ENCODE measurements at places on chromosomes 12 and 14.

GRCh38 chr12:68958322-68958721 is 25.4 kb upstream of the CPM start:
- DNase-seq = no peak

DNA sequence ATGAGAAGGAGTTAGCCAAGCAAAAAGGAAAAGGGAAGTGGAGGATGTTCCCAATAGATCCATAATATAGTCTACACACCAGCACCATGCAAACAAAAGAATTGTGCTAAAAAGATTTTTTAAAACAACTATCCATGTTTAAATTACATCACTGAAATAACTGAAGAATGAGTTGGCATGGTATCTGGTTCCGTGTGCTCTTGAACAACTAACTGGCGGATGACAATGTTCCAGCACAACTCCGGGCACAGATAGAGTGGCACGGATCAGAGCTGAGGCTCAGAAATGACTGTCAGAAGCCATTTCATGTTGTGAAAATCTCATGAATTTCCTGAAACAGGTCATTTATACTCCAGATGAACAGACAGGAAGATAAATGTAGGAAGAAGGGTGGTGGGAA is 153.1 kb downstream of the HMGA2 start:
- no peak for DNase-seq

- no peak for DNase-seq
These were observed 160.1 kb upstream of the TMPO start for GRCh38 chr12:98355322-98355721.

DNA sequence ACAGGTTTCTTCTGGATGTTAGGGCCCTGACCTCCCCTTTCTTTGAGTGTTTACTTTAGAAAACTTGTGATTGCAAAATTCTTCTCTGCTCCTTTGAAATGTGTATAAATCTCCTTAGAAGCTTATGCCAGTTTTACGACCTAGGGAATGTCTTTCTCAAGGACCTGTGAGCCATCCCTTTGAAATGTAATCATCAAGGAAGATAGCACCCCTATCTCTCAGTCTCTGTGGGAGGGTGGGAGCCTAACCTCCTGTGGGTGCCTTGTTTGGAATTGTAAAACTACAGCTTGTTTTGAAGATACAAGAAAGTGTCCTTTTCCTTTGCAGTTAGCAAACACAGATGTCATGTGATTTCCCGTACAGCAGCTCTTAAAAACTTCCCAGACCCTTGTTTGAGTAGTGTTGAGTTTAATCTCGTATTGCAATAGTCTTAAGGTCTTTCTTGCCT is 3.3 kb downstream of the OR10AD1 start:
- DNase-seq = no peak

GRCh38 chr12:112107306-112108201 is 1.0 kb downstream of the NAA25 start:
- DNase-seq = no peak

DNA sequence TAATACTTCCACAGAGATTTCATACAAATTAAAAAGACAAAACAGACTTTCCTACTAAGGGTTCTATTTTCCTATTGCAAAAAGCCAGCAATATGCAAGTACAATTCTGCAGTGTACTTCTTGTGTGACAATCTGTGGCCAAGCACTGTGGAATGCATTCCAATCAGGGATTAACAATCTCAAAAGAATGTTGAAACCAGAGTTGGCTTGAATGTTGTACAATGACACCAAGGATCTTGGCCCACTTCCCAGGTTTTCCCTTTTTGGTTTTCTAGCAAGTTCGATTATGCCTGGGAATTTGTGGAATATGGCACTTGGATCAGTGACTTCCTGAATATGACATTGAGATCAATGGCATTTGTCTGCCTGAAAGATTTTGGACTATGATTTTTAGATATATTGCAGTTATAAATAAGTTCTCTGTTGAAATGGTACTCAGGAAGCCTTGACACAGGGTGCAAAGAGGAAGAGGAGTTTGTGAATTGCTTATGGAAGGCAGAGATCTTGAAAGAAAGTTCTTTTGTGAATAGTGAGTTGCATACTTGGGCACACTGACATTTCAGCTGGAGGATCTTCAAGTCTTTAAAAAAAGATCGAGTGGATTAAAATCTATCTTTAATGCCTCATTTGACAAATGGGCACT is 81.4 kb upstream of the FERMT2 start:
- DNase-seq = no peak

- no peak for DNase-seq
These were observed 24.0 kb downstream of the KLRK1 start for GRCh38 chr12:10365696-10366405.
